Psoas muscle (tissue), 8 donors: ENCODE measurements at places on chromosomes 2 and 18.

GRCh38 chr2:26846334-26847306 is 1.3 kb upstream of the DPYSL5 start:
- no peaks in the 10 kb centered on the region for H3K27me3 ChIP-seq
- DNase-seq = peak; percentile 83
- H3K36me3 ChIP-seq = no peaks in the 10 kb centered on the region
- H3K4me3 ChIP-seq = no peak overlapping the region

DNA sequence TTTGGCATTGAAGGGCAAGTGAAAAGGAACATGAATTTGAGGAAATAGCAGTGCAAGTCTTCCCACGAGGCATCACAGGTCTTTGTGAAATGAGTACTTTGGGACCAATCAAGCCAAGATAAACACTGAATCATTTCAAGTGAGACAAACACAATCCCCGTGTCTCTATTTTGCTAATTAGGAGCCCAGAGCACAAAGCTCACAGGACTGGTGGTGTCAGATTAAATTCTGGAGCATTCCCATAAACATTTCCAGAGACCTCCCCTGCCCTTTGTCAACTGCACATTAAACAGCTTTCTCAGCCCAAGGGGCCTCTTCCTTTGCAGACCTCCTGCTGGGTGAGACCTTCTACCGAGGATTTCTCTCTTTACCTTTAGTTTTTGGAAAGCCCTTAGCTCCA is 50.7 kb downstream of the DAPL1 start:
- H3K4me3 ChIP-seq = no peak overlapping the region
- H3K27ac ChIP-seq = no peak overlapping the region
- H3K4me1 ChIP-seq = no peaks in the 10 kb centered on the region
- no peaks in the 10 kb centered on the region for H3K27me3 ChIP-seq
- H3K36me3 ChIP-seq = no peaks in the 10 kb centered on the region
- DNase-seq = no peak

DNA sequence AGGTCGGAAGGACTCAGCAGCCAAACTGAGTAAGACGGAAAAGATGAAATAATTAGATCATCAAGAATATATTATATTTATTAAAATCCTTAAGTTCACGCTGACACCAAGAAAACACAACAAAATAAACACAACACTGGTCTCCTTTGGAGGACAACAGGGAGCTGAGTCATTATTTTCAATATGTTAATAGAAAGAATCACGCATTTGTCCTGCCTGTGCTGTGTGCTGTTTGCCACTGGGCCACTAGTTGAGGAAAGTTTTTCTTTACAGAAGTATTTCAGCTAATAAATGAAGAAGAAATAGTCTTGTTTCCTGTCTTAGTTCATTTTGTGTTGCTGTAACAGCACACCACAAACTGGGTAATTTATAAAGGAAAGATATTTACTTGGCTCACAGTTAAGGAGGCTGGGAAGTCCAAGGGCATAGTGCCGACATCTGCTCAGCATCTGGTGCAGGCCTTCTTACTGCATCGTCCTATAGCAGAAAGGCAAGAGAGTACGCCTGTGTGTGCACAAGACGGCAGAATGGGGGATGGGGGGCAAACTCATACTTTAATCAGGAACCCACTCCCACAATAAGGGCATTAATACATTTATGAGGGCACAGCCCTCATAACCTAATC is 88.0 kb downstream of the TCF7L1 start:
- no peak for DNase-seq
- H3K27me3 ChIP-seq = no peaks in the 10 kb centered on the region
- peaks cover under 1% of the 10 kb centered on the region for H3K4me1 ChIP-seq
- H3K4me3 ChIP-seq = no peak overlapping the region
- no peak overlapping the region for H3K27ac ChIP-seq

- no peak overlapping the region for H3K4me3 ChIP-seq
- H3K27ac ChIP-seq = no peak overlapping the region
- no peaks in the 10 kb centered on the region for H3K36me3 ChIP-seq
Measured at GRCh38 chr18:25985707-25986394, 104.6 kb downstream of the SS18 start.

- no peak overlapping the region for H3K27ac ChIP-seq
- no peaks in the 10 kb centered on the region for H3K4me1 ChIP-seq
- no peaks in the 10 kb centered on the region for H3K36me3 ChIP-seq
- no peak for DNase-seq
- H3K4me3 ChIP-seq = no peak overlapping the region
Measured at GRCh38 chr2:46390901-46391395, 88.4 kb upstream of the TMEM247 start.

DNA sequence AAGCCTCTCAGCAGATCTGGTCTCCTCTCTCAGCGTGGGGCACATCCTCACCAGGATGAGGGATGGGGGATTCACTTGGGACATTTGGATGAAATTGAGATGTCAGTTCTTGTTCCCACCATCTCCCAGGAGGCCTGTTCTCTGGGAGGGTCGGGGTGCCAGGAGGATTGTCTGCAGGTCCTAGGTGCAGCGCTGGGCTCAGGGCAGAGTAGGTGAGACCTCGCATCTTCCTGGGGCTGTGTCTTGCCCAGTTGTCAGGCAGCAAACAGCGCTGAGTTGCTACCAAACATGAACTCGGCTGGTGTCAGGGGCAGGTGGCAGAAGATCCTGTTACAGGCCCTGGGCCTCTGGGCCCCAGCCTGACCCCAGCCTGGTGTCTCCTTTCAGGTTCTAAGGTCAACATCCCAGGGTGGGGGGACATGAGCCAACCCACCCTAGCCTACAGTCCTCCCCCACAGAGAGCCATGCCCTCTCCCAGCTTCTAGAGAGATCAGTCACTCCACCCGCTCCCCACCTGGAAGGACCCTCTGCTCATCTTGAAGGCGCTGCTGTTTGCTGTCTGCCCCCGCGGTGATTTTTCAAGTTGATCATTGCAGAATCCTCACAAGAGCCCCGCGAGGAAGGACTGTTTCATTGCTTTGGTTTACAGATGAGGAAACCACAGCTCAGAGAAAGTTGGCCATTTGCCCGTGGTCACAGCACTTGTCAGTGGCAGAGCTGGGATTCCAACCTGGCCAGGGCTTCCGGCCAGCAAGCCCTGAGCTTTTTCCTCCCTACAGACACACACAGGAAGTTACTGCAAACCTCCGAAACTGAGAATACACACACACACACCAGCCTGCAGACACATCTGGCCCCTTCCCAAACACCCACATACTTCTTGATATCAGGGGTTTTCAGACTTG is 83.9 kb downstream of the STPG4 start:
- H3K4me3 ChIP-seq = no peak overlapping the region
- no peaks in the 10 kb centered on the region for H3K27me3 ChIP-seq
- peak; percentile 86 for DNase-seq
- H3K27ac ChIP-seq = peak overlapping the region; percentile 82
- H3K4me1 ChIP-seq = peaks cover 66% of the 10 kb centered on the region
- H3K36me3 ChIP-seq = no peaks in the 10 kb centered on the region

DNA sequence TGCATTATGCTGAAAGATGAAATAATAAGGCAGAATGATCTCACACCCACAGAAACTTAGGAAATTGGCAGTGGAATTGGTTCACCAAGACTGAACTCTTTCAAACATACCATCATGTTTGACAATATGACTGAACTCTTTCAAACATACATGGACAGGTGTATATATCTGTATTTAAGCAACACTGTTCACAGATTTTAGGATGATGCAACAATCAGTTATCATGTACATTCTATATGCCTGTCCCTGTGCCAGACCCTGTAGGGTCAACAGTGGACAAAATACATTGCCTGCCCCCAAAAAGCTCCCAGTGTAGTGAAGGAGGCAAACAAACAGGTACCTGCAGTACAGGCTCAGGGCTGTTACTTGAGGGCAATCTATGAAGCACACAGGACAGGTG is 2.9 kb upstream of the REV1 start:
- H3K27me3 ChIP-seq = no peaks in the 10 kb centered on the region
- DNase-seq = no peak
- H3K27ac ChIP-seq = no peak overlapping the region

DNA sequence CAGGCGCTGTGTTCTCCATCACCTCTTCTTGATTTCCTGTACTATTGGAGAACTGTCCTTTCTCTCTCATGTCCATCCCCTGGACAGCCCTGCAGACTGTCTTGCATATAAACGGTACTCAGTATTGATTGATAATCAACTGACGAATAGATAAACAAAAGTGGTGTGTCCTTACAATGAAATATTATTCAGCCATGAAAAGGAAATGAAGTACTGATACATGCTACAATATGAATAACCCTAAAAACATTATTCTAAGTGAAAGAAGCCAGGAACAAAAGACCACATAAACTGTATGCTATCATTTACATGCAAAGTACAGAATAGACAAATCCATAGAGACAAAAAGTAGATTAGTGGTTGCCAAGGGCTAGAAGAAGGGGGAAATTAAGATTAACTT is 77.6 kb downstream of the SDC1 start:
- DNase-seq = no peak
- H3K4me3 ChIP-seq = no peak overlapping the region
- H3K27me3 ChIP-seq = peaks cover 4% of the 10 kb centered on the region
- no peak overlapping the region for H3K27ac ChIP-seq

GRCh38 chr2:86518481-86518880 is 44.8 kb downstream of the CHMP3 start:
- H3K4me1 ChIP-seq = peaks cover 17% of the 10 kb centered on the region
- H3K36me3 ChIP-seq = no peaks in the 10 kb centered on the region
- no peaks in the 10 kb centered on the region for H3K27me3 ChIP-seq
- no peak for DNase-seq
- no peak overlapping the region for H3K27ac ChIP-seq
- no peak overlapping the region for H3K4me3 ChIP-seq

- no peak for DNase-seq
- H3K27ac ChIP-seq = peak overlapping the region; percentile 75
- H3K27me3 ChIP-seq = no peaks in the 10 kb centered on the region
- peaks cover 37% of the 10 kb centered on the region for H3K36me3 ChIP-seq
- peaks cover 94% of the 10 kb centered on the region for H3K4me1 ChIP-seq
- no peak overlapping the region for H3K4me3 ChIP-seq
Measured at GRCh38 chr2:36450466-36451196, 95.1 kb downstream of the CRIM1 start.

DNA sequence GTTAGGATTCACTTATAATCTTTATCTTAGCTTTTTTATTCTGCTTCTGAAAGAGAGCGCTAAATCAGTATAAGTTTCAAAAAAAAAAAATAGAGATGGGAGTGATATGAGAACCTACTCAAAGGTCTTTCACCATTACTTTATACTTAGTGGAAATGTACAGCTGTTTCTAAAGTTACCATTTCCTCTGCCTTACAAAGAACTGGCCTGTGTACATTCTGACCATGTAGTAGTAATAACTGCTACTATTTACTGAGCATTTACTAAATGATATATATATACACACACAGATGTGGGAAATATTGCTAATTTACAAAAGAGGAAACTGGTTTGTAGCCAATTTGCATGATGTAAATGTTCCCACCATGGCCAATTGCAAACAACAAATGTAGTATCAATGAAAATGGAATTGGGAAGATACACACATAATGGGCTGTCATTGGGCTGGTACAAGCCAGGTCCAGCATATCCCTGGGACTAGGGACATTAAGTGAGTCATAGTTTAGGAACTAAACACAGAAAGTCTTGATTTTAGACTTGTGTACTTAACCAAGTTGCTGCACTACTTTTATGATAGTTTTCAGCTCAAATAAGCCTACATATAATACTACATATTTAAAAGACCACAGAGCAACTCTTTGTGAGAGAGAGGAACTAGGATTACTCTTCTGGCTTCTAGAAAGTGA is 67.1 kb downstream of the DYNC1I2 start:
- no peaks in the 10 kb centered on the region for H3K4me1 ChIP-seq
- H3K27ac ChIP-seq = no peak overlapping the region
- DNase-seq = no peak
- peaks cover 54% of the 10 kb centered on the region for H3K36me3 ChIP-seq
- H3K27me3 ChIP-seq = no peaks in the 10 kb centered on the region
- H3K4me3 ChIP-seq = no peak overlapping the region

GRCh38 chr2:221216636-221217035 is 355.5 kb downstream of the EPHA4 start:
- no peaks in the 10 kb centered on the region for H3K27me3 ChIP-seq
- H3K36me3 ChIP-seq = no peaks in the 10 kb centered on the region
- H3K4me1 ChIP-seq = no peaks in the 10 kb centered on the region
- no peak for DNase-seq
- H3K4me3 ChIP-seq = no peak overlapping the region

DNA sequence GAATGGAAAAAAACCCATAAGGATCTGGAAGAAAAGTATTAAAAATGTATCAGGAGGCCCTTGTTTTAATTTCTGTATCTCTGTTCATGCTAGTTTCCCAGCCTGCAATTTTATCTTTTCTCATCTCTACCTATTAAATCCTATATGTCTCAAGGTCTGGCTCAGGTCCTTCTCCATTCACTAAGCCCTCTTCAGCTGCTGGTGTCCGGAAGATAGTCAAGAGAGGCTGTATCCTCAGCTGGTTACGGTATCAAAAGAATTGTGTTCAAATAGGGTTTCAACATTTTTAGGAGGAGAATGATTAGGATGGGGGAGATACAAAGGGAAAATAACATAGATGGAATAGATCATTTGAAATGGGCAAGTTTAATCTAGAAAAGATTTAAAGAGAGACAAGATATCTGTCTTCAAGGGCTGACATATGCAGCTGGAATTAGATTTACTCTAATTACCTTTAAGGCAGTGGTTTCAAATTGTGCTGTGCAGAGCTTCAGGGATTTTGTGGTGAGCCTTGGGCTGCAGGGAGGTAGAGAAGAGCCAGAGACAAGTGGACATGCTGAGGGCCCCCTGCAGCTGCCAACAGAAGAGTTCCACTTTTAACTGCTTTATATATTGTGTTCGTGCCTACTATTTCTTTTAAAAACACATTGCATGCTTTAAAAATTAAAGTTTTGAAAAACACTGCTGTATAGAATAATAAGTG is 24.1 kb downstream of the GREB1L start:
- no peaks in the 10 kb centered on the region for H3K36me3 ChIP-seq
- DNase-seq = no peak
- H3K4me1 ChIP-seq = no peaks in the 10 kb centered on the region
- H3K4me3 ChIP-seq = no peak overlapping the region
- H3K27ac ChIP-seq = no peak overlapping the region
- H3K27me3 ChIP-seq = no peaks in the 10 kb centered on the region

DNA sequence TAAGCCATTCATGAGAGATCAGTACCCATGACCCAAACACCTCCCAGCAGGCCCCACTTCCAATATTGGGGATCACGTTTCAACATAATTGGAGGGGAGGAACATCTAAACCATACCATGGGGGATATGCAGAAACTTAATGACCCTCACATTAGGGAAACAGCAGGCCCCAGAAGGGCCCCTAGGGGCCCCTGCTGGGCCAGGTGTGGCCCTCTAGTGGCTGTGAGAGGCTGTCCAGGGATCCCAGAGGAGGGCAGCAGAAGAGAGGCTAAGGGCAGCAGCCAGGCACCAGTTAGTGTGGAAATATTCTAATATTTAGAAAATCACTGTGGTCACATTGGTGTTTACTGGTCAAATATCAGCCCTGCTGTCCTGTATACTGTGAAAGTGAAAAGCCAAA is 49.3 kb upstream of the ANKRD44 start:
- H3K36me3 ChIP-seq = no peaks in the 10 kb centered on the region
- DNase-seq = no peak
- H3K4me3 ChIP-seq = no peak overlapping the region
- H3K27ac ChIP-seq = no peak overlapping the region
- no peaks in the 10 kb centered on the region for H3K4me1 ChIP-seq
